Endothelial cell of umbilical vein (primary cell): ENCODE measurements at places on chromosomes 5 and 9.
A peak's percentile ranks its signal among the peaks of the same experiment; 100 is the strongest.

GRCh38 chr9:98314381-98315066 is 59.1 kb upstream of the TBC1D2 start:
- DNase-seq: no peak

GRCh38 chr9:130561056-130561455 is 18.3 kb upstream of the FUBP3 start:
- no peak for DNase-seq

GRCh38 chr5:143347698-143348344 is 55.7 kb downstream of the NR3C1 start:
- DNase-seq: no peak

DNA sequence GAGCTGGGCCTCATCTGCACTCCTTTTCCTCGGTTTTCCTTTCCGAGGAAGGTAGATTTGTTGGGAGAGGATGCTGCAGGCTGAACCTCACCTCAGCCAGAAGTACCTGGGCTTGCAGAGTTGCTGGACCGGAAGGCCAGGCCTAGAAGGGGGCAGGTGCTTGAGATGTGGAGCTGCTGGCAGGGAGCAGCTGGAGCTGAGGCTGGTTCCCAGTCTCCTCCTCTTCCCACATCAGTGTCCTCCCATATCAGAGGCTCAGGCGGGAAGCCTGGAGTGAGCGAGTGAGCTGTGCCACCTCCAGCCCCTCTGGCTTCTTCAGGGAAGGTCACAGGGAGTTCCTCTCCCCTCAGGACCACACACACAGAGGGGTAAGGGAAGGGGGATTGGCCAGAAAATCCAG is 259.4 kb downstream of the GADD45G start:
- no peak for DNase-seq

GRCh38 chr5:55847837-55848236 is 3.3 kb upstream of the IL31RA start:
- DNase-seq: no peak

DNA sequence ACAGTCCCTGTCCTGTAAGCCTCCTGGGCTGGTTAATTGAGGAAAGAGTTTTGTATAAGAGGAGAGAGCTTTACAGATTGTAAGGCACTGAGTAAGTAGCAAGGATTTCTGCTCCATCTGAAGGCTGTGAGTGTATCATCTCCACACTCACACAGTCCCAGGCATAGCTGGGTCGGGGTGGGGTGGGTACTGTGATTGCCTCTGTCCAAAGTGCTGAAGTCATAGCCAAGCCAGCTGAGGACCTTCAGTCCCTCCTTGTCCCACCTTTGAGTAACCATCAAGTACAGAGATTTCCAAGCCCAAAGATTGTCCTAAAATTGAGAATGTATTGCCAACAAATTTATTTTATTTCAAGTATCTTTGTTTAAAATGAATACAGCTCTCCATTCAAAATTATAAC is 5.5 kb upstream of the DNAJB5 start:
- peak; percentile 40 for DNase-seq

GRCh38 chr5:89932771-89933181 is 476.8 kb downstream of the CETN3 start:
- DNase-seq: peak; percentile 63

- DNase-seq: no peak
Measured at GRCh38 chr9:126615245-126615790, 1.6 kb downstream of the LMX1B start.
